ENCODE measurements at places on chromosomes 6 and 20. TPM values are rescaled to one million over a fixed set of nuclear protein-coding genes. Genes with fewer than 3 reads are reported as not detected.
A peak's percentile ranks its signal among the peaks of the same experiment; 100 is the strongest.

DNA sequence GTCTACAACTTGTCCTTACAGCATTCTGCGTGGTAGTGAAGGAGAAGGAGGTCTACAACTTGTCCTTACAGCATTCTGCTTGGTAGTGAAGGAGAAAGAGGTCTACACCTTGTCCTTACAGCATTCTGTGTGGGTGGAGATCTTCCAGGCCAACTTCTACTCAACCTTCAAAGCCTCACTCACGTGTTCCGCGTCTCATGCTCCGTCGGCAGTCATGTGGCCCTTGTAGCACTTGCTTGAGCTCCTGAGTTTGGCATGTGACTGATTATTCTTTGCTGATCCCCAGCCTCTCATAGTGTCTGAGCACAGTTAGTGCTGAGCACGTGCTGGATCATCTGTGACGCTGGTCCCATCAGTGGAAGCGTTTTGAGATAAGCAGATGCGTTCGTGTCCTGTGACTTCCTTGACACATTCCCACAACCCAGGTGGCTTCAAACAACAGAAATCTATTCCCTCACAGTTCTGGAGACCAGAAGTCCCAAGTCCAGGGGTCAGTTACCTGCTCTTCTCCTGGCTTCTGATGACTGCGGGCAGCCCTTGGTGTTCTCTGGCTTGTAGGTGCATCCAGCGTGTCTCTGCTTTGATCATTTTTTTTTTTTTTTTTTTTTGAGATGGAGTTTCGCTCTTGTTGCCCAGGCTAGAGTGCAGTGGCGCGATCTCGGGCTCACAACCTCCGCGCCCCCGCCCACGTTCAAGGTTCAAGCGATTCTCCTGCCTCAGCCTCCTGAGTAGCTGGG, 2.6 kb downstream of the SS18L1 start:
- H3K27me3 ChIP-seq: no peaks in the 10 kb centered on the region
- H3K27ac ChIP-seq: no peak overlapping the region
- peaks cover 2% of the 10 kb centered on the region for H3K36me3 ChIP-seq
- DNase-seq: no peak
- H3K4me3 ChIP-seq: no peak overlapping the region

- no peak overlapping the region for H3K4me3 ChIP-seq
- peak; percentile 61 for DNase-seq
- no peak overlapping the region for H3K27ac ChIP-seq
- H3K4me1 ChIP-seq: no peaks in the 10 kb centered on the region
- no peaks in the 10 kb centered on the region for H3K36me3 ChIP-seq
- H3K27me3 ChIP-seq: no peaks in the 10 kb centered on the region
Measured at GRCh38 chr6:165721356-165721755, 58.3 kb upstream of the PDE10A start.

GRCh38 chr6:54618572-54618971, 228.0 kb upstream of the FAM83B start:
- no peak for DNase-seq
- no peaks in the 10 kb centered on the region for H3K36me3 ChIP-seq
- H3K4me1 ChIP-seq: peaks cover 11% of the 10 kb centered on the region
- no peak overlapping the region for H3K4me3 ChIP-seq

DNA sequence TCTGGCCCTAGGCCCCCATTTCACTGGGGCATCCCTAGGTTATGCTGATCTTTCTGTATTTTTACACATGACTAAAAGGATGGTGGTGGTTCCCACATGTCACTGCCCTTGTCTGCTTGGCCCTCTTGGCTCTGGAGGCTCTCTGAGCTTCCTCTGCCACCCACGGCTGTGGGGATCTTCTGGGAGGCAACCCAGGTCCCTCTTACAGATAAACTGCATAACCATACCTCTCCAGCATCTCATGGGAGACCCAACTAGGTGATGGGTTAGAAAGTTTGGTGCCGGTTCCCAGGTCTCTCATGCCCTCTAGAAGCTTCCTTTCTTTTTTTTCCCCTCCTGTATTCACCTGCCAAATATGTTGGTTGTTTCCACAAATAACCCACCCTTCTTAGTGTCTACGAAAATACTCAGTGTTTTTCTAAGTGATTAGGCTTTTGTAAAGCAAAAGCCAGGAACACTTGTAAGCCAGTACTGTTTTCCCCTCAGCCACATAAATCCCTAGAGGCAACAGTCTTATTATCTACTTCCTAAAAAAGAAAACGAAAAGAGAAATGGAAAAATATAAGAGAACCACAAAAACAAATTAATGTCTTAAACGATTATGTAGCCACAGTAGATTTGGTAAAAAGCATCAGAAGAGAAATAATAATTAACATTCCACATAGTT, 71.7 kb upstream of the SMLR1 start:
- no peaks in the 10 kb centered on the region for H3K4me1 ChIP-seq
- no peak overlapping the region for H3K27ac ChIP-seq
- no peaks in the 10 kb centered on the region for H3K36me3 ChIP-seq
- H3K27me3 ChIP-seq: no peaks in the 10 kb centered on the region
- no peak overlapping the region for H3K4me3 ChIP-seq

GRCh38 chr6:8084586-8084985, 17.8 kb downstream of the EEF1E1 start:
- no peak overlapping the region for H3K27ac ChIP-seq
- H3K27me3 ChIP-seq: no peaks in the 10 kb centered on the region

- no peaks in the 10 kb centered on the region for H3K4me1 ChIP-seq
- H3K27ac ChIP-seq: no peak overlapping the region
- peaks cover 3% of the 10 kb centered on the region for H3K27me3 ChIP-seq
Measured at GRCh38 chr20:40894237-40894630, 134.4 kb upstream of the TOP1 start.

DNA sequence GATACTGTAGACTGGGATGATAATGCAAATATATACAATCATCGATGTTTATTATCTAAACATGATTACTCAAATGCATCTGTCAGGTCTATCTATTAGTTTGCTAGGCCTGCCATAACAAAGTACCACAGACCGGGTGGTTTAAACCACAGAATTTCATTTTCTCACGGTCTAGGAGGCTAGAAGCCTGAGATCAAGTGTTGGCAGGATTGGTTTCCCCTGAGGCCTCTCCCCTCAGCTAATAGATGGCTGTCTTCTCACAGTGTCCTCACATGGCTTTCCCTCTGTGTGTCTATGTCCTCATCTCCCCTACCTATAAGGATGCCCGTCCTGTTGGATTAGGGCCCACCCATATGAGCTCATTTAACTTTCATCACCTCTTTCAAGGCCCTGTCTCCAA, 512.6 kb upstream of the SLC35B3 start:
- H3K27ac ChIP-seq: no peak overlapping the region
- H3K4me3 ChIP-seq: no peak overlapping the region
- no peaks in the 10 kb centered on the region for H3K27me3 ChIP-seq
- no peak for DNase-seq
- no peaks in the 10 kb centered on the region for H3K36me3 ChIP-seq

DNA sequence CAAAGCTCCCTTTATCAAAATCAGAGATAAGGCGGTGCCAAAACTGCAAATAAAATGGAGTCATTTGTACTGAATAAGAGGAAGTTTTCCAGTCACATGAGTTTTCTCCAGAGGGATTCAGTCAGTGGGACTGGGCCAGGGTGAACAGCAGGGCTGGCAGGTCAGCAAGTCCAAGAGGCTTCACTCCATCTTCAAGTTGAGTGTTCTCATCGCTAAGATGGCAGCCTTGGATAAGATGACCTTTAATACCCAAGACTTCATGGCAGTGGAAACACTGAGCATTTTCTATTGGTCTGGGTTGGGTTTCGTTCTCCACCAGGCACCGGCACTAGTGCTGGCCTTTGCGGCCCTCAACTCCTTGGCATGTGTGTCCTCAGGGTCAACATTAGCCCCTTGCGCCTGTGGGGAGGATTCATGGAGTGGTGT, 29.3 kb upstream of the IGF2R start:
- no peak for DNase-seq
- H3K36me3 ChIP-seq: no peaks in the 10 kb centered on the region
- H3K27me3 ChIP-seq: no peaks in the 10 kb centered on the region
- no peak overlapping the region for H3K4me3 ChIP-seq

The CDC40 gene
- 13.7 TPM for polyA plus RNA-seq

The GUCA1A gene
- not detected for polyA plus RNA-seq

The NRN1 gene
- 18.7 TPM for polyA plus RNA-seq
